CD8-positive, alpha-beta T cell (primary cell): ENCODE measurements at places on chromosomes 12 and 14.

DNA sequence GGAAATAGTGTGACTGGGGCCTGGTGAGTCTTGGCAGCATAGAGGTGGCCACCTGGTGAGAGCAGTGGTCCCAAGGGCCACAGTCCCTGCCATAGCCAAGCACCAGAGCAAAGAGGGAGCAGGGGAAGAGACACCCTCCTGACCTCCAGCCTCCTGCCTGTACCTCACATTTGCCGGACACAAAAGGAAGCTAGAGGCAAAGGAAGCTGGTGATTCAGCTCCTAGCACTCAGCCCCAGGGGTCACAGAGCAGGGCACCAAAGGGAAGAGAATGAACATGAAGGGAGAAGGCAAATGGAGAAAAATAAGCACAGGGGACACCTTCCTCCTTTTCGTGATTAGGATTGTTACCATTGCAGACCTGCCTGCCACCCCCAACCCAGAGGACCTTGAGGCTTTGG is 216.8 kb downstream of the ZFP36L1 start:
- no peak for DNase-seq

- no peak for DNase-seq
Observed at GRCh38 chr12:78315028-78315427, 484.3 kb downstream of the NAV3 start.

DNA sequence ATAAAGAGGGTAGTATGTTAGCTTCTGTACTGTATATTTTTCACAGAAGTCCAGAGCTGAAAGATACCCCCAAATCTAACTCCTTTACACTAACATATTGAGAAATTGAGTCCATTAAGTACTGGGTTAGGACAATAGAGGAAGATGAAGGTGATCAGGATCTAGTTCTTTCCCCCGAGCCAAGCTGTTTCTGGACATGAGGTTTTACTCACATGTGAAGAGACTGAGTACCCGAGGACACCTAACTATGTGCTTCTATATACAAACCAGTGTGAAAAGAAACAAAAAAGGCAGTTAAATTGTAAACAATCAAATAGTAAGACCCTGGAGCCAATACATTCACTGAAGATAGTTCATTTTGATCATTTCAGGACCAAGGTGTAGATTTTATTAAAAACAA is 3.8 kb upstream of the TRHDE start:
- no peak for DNase-seq

GRCh38 chr12:6925540-6926279 is 2.0 kb upstream of the ATN1 start:
- no peak for DNase-seq

- DNase-seq: no peak
Observed at GRCh38 chr12:67701121-67701520, 52.6 kb downstream of the DYRK2 start.

- DNase-seq: no peak
Observed at GRCh38 chr12:103687253-103687652, 100.2 kb downstream of the STAB2 start.

GRCh38 chr12:88503281-88503703 is 77.0 kb downstream of the KITLG start:
- no peak for DNase-seq

DNA sequence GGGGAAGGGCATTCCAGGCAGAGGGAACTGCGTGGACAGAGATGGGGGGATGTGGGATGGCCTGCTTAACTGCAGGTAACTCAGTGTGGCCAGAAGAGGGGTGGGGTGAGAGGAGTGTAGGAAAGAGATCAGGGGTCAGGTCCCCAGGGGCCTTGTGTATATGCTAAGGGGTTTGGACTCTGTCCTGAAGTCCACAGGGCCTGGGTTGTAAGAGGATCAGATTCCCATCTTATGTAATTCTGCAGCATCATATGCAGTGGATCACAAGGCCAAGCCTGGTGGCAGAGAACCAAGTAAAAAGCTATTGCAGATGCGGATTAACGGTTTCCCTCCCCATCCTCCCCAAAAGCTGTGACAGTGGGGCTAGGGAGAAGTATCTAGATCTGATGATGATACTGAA is 8.7 kb downstream of the TCTN1 start:
- no peak for DNase-seq

DNA sequence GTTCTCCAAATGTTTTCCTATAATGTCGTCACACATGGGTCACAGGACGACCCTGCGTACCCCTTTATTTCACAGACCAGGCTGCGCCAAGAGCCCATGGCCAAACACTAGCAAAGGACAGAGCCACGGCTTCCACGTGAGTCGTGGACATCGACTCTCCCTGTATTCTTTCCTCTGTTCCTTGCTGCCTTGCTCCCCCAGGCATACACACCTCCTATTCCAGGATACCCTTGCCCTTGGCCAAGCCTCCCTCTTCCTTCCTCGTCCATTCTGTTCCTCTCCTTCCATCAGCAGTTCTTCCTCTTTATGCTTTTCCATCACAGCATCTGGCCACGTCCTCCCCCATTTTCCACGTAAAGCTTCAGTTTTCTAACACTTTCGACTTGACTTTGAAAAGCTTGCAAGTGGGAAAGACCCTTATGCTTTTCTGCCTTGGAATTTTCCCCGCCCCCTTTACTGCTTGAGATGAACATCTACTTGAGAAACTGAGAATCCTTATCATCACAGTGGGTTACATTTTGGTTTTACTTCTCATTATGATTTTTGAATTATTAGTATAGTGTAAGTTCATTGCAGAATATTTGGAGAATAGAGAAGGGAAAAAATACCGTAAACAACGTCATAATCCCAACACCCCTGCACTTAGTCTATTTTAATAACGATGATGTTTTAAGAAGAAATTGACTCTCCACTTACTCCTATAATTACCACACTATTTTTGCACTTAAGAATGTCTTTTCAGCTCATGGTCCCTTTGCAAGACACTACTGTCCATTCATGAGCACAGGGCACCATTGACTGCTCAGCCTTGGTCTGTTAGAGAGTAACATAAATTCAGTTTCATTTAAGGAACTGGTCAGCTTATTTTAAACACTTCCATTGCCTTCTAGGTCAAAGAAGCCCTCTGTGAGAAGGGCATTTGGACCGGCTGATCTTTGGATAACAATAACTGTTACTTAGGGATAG is 15.8 kb upstream of the NINJ2 start:
- no peak for DNase-seq

DNA sequence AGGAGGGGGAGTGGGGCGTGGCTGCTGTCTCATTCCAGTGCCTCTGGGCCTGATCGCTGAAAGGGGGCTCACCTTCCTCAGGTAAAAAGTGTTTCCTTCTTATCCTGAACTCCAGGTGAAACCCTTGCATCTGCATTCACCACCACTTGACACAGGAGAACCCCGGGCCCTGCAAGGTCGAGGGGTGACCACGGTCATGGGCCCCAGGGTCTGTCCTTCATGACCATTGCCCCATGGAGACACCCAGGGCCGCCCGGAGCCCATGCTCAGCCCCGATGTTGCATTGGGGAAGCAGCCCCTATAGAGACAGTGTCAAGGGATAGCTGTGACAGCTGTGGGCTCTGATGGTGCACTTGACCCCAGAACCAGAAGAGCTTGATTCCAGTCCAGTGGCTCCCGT is 34.4 kb upstream of the DYNC1H1 start:
- DNase-seq: no peak

GRCh38 chr12:96075560-96075959 is 40.2 kb upstream of the LTA4H start:
- DNase-seq: no peak

DNA sequence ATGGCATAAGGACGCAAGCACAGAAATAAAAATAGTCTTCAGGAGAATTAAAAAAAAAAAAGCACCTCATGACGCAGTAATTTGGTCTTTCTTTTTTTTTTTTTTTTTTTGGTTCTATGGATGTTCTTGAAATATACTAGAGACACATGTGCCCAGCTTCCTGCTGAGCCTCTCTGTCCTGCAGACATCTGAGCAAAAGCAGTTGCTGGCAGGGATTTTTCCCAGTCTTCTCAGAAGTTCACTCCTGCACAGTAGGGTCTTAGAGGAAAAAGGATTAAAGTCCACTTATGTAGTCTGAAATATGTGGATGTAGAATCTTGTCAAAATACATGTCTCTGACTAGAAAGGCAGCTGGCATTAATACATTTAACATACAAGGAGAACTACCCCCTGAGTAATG is 1888.1 kb upstream of the SEL1L start:
- no peak for DNase-seq

DNA sequence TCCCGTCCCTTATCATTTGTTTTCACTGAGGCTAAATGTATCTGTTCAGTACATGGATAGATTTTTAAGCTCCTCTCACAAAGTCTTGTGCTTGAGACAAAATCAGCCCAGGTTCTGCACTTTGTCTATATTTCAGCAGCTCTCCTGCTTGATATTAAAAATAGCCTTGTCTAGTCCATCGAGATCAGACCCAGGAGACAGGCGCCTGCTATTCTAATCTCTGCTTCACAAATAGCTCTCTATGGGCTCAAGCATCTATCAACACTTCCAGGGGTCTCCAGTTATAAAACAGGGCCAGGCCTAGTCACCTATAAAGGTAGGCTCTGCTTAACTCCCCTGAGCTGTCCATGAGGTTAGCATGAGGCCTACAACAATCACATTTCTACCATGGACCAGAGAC is 62.5 kb downstream of the ZFP36L1 start:
- DNase-seq: no peak

GRCh38 chr12:109606320-109607028 is 32.9 kb downstream of the MVK start:
- DNase-seq: no peak

GRCh38 chr12:45355730-45356129 is 139.8 kb downstream of the ANO6 start:
- no peak for DNase-seq

- peak; percentile 61 for DNase-seq
Observed at GRCh38 chr12:119938049-119938667, 50.9 kb upstream of the BICDL1 start.

GRCh38 chr12:114846771-114847170 is 162.8 kb upstream of the TBX3 start:
- no peak for DNase-seq

DNA sequence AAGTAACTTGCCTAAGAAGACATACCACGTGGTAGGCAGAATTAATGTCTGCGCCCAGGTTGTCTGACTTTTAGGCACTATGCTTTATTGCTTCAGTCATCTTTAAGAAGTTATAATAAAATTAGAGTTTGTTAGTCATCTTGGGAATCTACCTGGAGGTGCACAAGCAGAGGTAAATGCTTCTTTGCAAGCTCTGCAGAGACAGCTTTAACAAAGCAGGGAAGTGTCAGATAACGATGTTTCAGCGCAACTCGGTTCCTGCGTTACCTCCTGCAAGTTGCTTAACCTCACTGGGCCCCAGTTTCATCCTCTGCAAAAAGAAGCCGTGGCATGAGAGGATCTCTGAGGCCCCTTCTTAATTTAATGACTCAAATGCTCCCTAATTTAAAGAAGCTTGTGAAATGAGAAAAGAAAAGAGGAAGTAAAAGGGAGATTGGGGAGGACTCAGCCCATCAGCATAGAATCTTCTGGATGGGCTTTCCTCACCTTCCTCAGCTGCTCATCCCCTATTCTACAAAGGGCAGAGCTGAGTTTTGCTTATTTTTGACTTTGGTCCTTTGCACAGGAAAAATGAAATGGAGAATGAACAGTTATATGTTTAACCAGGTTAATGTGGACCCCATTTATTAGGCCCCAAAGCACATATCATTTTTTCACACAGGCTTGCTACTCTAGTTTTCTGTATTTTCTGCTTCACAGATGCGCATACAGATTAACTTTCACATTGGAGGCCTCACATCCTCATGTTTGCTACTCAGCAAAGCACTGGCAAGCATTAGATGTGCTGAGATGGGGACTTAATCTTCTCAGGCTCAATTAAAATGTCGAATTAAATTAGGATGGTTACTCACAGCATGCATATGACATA is 5.1 kb downstream of the ARHGDIB start:
- DNase-seq: no peak

DNA sequence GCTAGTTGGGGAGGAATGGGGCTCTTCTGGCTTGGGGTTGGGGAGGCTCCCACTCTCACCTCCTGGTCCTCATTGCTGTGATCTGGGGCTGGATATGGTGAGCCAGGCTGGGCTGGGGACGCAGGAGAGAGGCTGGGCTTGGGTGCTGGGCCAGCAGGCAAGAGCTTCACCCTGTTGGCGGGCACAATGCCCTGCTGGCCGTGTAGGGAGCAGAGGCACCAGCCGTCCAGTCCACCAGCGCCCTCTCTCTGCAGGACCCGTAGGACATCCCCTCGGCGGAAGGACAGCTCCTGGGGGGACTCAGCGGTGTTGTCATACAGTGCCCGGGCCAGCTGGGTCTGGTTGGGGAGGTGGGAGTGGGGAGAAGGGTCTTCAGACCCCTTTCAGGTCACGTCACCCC is 4.5 kb downstream of the EFS start:
- no peak for DNase-seq

DNA sequence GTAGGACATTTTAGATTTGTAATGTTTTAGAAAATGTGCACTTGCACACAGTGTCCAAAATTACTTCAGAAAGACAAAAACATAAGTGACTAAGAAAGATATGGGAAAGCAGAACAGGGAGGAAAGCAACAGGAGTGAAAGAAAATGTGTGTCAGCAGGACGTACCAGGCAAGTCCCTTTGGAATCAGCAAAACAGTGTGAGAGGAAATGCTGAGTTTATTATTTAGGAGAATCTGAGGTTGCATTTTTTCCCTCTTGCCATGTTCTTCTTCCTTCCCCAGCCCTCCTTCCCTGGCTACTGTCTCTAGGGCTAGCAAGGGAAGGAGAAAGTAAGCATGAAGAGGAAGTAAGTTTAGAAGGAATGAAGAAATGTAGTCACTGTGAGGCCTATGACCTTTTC is 67.7 kb upstream of the CD163 start:
- DNase-seq: no peak

DNA sequence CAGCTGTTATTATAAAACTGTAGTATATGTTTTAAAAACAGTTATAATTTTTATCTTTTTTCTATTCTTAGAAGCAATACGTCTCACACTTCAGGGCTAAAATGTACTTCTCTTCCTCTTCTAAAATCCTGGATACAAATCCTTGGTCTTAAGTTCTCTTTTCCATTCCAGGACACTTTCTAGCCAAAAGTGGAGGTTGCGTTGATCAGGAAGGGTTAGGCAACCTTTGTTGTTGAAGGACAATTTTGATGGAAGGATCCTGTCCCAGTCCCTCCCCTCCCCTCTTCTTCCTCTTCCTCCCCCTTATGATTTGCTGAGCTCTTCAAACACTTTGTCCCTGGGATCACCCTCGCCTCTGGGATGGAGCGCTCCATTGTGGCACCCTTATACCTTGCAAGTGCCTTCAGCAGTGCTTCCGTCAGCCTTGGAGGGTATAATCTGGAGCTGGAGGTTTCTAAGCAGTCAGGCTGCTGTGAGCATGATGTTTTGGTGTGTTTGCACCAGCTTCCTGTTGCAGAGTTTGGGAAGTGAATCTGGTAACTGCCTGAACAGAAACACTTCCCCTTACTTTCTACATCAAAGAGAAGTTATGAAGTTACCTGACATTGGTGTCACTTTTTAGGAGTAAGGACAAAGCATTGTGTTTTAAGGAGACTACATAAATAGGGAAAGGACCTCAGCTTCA is 87.4 kb upstream of the SLC38A2 start:
- peak; percentile 42 for DNase-seq

- no peak for DNase-seq
Observed at GRCh38 chr12:75848431-75848925, 183.1 kb downstream of the PHLDA1 start.

DNA sequence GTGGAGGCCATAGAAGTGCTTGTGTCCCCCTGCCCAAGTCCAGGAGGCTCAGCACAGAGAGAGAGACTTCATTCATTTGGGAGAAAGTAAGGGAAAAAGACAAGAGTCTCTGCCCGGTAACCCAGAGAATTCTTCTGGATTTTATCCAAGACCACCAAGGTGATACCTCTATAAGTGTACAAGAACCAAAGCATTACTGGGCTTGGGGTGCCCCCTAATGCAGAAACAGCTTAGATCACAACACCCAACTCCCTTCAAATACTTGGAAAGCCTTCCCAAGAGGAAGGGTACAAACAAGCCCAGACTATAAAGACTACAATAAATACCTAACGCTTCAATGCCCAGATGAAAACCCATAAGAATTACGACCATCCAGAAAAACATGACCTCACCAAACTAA is 119.7 kb upstream of the PDE3A start:
- no peak for DNase-seq
